Fibroblast of upper back skin (primary cell): ENCODE measurements at places on chromosomes 3 and 15.

DNA sequence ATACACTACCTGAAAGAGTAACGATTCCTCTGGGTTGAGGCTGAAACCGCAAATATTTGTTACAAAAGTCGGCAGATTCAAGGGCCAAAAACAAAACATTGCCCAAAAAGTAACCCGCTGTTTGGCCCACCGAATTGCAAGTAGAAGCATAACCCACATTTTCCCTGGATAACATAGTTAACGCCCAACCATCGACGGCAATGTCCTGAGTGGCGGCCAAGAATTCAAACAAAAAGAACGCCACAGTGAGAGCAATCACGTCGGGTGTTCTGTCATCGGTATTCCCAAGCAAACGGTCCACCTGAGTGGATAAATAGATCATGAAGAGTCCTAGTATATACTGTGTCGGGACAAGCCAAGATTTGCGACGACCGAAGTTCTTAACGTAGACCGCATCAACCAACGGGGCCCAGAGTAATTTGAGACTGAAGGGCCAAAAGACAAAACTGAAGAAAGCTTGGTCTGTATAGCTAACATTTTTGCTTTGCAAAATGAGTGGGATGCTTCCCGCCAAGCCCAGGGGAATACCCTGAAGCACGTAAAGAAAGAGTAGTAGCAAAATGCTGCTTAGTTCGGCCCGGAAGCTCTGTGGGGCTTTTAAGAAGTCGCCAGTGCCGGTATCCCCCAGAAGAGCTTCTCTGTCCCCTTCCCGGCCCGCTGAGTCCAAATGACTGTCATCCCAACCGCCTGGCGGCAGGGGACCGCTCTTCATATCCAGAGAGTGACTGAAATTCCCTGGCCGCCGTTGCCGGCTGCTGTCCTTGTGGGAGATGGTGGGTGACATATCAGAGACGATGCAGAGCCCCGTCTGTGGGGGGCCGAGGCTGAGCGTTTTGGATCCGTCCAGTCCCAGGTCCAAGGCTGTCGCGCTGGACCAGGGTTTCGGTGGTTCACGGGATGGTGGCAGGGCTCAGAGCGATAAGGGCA is 750 bp downstream of the SLC33A1 start:
- DNase-seq = no peak

DNA sequence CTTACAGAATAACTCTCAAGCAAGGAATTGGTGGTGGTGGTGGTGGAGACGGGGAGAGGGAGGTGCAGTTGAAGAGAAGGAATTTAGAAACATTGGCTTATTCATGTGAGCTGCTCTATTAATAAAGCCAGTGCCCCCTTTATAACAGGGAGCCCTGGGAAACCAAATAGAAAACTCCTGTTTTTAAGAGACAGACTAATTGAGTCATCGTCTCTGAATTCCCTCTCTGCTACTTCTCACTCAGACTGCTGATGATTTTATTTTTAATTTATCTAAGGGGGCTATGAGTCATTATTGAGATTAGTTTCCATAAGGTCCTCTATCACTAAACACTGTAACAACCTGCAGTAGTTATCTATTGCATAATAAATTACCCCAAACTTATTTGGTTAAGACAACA is 145.9 kb upstream of the GALNT15 start:
- DNase-seq = peak; percentile 85

DNA sequence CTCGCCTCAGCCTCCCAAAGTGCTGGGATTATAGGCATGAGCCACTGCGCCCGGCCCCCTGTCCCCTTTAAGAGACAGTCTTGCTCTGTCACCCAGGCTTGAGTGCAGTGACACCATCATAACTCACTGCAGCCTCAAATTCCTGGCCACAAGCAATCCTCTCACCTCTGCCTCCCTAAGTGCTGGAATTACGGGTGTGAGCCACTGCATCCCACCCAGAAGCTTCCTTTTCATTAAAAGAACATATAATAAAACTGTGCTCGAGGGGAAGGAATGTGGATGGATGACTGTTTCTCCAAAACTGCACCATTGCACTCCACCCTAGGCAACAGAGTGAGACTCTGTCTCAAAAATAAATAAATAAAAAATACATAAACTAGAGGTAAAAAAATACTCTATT is 70.1 kb downstream of the NCEH1 start:
- DNase-seq = no peak

DNA sequence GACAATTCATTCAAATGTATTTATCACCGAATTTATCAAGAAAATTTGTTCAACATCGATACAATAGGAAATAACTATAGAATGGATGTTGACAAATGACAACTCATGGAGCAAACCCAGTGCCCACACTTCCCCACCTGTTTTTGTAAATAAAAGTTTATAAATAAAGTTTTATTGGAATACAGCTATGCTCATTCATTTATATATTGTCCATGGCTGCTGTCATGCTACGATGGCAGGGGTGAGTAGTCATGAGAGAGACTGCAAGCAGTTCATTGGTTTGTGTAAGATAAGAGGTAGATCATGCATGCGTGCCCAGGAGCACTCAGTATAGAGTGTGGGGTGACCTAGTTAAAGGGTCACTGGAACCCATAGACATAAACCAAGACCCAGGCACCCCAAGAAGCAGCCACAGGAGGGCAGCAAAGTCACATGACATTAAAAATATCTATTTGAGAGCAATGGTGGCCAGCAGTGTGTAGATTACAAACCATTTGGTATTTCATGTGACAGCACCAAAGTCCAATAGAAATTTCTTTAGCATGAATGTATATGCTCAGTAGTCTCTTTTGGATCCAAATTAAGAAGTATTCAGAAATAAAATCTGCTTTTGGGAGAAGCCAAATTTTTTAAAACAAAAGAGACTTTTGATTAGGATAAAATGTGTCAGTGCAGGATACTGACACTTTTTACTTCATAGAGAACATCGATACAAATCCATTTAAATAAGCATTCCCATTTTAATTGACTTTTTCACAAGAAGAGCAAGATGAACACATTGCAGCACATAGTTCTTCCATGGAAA is 794.8 kb downstream of the MCTP2 start:
- DNase-seq = peak; percentile 72

DNA sequence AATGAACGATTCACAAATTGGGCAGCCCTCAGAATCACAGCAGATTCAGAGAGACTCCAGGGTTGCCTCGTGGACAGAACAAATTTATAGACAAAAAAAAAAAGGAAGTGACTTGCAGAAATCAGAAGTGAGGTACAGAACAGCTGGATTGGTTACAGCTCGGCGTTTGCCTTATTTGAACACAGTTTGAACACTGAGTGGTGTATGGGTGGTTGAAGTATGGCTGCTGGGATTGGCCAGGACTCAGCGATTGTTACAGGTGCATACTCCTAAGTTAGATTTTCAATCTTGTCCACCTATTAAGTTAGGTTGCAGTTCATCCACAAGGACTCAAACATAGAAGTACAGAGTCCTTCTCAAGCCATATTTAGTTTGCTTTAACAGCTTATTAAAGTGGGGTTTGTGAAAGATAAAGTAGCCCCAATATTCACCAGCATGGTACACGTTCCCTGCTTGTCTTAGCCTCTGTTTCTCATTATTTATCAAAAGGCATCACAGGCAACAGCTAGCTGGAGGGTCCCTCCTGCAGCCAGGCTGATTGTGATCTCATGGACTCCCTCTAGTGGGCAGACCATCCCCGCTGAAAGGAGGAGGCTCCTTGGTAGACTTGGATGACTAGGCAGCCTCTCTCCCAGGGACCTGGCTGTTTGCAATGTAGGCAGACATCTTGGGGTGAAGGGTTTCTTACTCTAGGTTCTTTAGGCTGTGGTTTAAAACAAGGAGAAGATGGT is 17.6 kb upstream of the ALDH1L1 start:
- DNase-seq = peak; percentile 51

DNA sequence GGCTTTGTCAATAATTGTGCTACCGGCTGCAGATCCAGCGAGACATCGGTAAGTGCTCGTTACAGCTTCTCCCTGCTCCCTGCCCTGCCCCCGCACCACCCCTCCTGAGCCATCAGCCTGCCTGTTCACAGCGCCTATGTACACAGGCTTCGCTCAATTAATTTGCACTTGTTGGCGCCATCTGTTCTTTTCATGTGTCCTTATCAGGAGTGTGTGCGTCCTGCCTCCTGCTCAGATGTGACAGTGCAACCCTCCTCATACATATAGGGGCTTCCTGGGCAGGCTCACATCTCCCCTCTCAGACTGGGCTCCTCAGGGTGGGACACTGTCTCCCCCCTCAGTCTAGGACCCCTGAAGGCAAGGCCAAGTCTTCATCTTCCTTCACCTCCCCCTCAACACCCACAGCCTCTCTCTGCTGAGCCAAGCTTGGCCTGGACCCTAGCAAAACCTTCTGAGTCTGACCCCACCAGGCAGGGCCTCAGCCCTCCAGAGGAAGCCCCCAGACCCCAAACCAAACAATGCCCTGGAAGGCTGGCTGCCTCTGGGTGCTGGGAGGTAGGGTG is 54.9 kb downstream of the CYP11A1 start:
- DNase-seq = no peak

GRCh38 chr3:141373232-141373631 is 4.9 kb downstream of the ZBTB38 start:
- no peak for DNase-seq

DNA sequence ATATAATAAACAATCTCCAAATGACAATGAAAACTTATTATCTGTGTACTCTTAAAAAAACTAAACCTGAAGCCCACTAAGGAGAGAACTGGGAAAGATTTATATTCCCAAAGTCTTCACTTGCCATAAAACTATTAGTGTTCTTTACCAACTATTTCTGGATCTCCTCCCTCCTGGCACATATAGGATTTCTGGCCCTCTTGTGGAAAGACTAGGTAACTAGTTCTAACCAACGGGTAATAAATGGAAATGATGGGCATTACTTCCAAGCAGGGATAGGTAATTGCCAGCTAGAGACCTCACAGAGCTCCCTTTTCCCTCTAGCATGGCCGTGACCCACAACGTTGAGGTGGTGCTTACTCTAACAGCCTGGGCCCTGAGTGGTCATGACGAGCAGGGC is 110.1 kb downstream of the DNAH12 start:
- peak; percentile 10 for DNase-seq

- DNase-seq = peak; percentile 63
These were observed 169.9 kb downstream of the XXYLT1 start for GRCh38 chr3:195101001-195101583.

DNA sequence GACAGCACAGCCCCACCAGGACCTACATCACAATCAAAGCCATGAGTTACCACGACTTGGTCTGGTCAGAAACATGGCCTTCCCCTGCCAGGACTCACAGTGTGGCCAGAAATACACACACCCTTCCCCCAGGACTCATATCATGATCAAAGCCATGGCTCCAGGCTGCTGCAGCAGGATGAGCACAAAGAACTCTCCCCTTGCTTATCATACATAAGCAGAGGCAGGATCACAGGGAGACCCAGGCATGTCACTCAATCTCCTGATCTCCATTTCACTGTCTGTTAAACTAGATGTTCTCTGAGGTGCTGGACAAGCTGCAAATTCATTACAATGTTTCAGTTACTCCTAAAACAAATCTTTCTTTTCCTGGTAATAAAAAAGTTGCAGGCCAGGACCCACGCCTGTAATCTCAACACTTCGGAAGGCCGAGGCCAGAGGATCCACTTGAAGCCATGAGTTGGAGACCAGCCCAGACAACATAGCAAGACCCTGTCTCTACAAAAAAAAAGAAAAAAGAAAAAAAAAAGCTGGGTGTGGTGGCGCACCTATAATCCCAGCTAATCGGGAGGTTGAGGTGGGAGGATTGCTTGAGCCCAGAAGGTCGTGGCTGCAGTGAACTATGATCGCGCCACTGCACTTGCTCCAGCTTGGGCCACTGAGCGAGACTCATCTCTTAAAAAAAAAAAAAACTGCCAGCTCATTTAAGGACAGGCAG is 1.2 kb downstream of the PFKFB4 start:
- DNase-seq = no peak

GRCh38 chr3:150150633-150151032 is 179.9 kb upstream of the PFN2 start:
- peak; percentile 36 for DNase-seq

GRCh38 chr15:52360229-52361203 is 64.9 kb upstream of the MYO5C start:
- no peak for DNase-seq

GRCh38 chr3:27526614-27527315 is 42.6 kb upstream of the SLC4A7 start:
- no peak for DNase-seq

GRCh38 chr3:175580318-175580717 is 721.2 kb downstream of the NAALADL2 start:
- DNase-seq = no peak

GRCh38 chr3:138265745-138266144 is 63.9 kb downstream of the NME9 start:
- no peak for DNase-seq

GRCh38 chr3:136516656-136517055 is 235.5 kb downstream of the STAG1 start:
- no peak for DNase-seq

GRCh38 chr15:46177219-46177618 is 542.4 kb downstream of the SQOR start:
- DNase-seq = no peak

GRCh38 chr3:38992117-38992760 is 59.5 kb downstream of the SCN11A start:
- DNase-seq = peak; percentile 81

- no peak for DNase-seq
These were observed 6.6 kb upstream of the CCR8 start for GRCh38 chr3:39322936-39323335.

DNA sequence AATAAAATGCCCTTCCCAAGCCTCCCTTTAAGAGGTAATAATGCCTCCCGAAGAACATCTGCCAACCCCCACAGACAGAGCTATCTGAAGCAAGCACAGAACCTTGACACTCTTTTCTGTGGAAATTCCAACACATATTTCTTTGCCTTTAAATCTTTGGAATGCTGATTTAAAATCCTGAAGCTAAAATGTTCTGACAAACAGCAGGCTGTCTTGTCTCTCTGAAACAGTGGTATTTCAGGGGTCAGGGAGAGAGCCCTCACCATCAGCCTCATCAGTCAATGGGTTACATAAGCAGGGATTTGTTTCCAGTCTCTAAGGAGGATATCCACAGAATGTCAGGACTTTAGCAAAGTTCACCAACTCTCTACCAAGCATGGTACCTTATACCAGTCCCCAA is 27.8 kb upstream of the ARHGEF3 start:
- DNase-seq = no peak

GRCh38 chr3:122257644-122258364 is 67.2 kb upstream of the CSTA start:
- DNase-seq = no peak

DNA sequence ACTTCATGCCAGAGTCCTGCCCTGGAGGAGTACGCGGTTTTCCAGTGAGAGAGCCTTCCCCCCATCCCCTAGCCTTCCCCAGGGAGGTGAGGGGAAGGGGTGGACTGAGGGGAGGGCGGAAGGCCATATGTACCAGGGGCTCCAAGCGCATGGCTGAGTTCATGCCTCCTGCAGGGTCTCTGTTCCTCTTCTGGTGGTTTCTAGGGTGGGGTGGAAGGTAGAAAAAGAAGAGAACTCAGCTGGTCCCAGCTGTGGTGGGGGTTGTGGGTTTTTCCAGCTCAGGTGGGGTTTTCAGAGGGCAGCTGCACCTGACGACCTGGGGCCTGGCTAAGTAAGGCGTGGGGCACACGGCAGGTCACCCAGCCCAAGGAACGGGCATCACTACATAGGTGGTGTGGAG is 10.7 kb upstream of the IQSEC1 start:
- DNase-seq = no peak
